Stimulated activated CD8-positive, alpha-beta memory T cell treated with anti-CD3 and anti-CD28 coated beads, Interleukin-4, amount 100 ng/mL, for 1 hour (primary cell): ENCODE measurements at places on chromosomes 6 and 20.

DNA sequence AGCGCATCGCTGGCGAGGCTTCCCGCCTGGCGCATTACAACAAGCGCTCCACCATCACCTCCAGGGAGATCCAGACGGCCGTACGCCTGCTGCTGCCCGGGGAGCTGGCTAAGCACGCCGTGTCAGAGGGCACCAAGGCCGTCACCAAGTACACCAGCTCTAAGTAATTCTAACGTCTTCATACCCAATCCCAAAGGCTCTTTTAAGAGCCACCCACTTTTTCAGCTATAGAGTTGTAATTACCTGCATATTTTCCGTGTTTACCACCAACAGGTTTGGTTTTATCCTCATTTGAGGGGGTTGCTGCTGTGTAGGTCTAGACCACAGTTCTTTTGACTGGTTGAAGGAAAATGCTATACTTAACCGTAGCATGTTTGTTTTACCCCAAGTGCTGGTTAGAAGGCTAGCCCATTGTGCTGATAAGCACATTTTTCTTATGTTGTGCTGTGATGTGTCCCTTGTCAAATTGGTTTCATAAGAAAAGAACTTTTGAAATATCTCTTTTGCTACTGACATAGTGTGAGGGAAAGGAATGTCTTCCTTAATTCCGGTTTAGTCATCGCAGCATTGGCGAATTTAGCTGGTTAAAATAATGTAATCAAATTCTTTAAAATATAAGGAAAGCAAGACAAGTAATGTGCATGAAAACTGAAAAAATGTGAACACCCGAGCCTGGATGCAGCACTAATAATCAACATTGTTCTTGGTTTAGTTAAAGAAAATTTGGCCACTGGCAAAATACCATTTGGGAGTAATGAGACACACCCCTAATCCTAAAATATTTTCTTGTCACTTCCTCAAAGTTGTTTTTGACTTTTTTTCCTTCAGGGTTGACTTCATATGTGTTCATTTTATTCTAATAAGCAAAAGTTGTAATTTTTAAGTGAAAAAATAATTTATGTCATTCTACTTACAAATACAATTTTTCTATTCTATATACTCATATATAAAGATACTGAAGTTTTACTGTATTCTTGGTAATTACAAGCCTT, 112.8 kb downstream of the HFE start:
- no peak for DNase-seq

DNA sequence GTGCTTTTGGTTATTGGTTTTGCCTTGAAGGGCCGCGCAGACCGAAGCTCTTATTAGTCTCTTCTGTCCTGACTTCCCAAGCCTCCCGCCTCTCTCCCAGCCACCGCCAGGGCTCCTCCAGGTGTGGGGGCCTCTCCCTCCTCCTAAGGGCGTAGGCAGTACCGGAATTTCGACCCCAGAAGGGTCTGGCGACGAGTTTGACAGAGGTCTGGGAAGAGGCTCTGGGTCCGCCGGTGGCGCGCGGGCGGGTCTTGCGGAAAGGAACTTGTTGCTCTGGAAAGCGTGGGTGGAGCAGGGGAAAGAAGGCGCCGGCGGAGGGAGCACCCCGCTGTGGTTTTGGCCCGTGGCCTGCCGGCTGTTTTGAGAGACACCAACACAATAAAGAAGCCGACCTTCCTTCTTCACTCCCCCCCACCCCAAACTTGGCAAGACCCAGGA, 1.8 kb downstream of the PCSK2 start:
- no peak for DNase-seq

DNA sequence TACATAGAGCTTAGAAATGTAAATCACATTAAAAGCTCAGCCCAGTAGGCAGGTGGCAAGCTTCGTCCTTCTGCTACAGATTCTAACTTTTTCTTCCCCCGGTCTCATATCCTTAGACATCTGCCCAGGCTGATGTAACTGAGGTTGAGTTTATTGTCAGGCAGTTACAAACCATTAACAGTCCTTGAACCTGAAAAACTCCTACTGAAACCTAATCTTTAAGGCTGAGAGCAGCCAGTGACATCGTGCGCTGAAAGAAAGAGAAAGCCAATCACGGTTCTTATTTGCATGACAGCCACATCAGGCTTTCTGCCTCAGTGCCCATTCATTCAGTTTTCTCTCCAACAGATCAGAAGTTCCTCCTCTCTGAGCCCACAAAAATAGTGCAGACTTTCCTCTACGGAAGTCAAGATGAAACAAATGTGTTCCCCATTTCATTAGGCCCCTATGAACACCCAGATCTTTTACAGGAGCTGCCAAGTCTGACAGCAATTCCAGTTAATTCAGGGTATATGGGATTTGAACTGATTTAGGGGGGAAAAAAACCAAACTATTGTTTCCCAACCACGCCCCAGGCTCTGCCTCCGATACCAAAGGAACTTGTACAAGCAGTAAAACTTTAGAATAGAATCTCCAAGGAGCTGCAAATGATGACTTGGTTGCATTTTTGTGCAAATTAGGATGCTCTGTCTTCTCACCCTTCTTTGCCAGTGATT, at the start of gene NHSL1:
Gene NHSL1 (minus strand): TSS at position 192 of the 716 bp plus-strand sequence. CDS start 204 bp downstream, outside the sequence.
- DNase-seq, result no peak

GRCh38 chr6:14912226-14912625, 333.6 kb upstream of the JARID2 start:
- DNase-seq, result no peak

- DNase-seq, result no peak
These were observed 168.0 kb downstream of the TAF4 start for GRCh38 chr20:61897401-61898295.

DNA sequence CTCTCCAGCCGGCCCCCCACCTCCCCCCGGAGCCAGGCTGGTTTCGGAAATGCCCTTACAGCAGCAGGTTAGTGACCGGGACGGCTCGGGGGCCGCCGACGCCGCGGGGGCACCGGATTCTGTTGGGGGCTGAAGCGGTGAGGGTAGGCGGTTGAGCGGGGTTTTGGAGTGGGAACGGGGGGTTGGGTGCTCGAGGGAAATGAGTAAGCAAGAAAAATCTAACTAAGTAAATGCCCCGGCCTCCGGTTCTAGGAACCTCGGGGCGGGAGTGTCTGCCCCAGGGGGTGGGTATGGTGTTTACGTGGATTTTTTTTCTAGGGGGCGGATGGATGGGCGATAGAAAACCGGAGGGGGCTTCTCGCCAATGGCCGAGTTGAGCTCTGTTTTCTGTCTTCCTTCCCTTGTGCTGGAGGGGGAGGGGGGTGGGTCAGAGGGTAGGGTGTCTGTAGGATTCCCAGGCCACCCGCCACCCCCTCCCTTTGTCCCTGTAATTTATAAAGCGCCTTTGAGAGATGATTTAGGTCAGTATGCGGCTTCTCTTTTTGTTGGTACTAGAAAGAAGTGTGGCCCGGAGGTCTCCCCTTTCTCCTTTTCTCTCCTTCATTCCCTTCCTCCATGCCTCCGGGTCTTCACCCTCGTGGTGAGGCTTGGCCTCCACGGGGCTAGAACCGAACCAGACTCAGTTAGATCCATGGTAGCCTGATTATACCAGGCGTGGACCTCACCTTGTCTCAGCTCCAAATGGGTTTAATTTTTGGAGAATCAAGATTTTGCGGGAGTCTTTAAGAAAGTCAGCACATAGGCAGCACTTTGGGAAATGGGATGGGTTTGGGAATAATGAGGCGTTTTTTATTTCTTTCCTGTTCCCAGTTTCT, 2.3 kb downstream of the E2F3 start:
- DNase-seq, result no peak

GRCh38 chr20:62832212-62832922, 15.5 kb downstream of the COL9A3 start:
- DNase-seq, result no peak

GRCh38 chr6:133645966-133646740, 242.8 kb upstream of the TCF21 start:
- DNase-seq, result no peak

DNA sequence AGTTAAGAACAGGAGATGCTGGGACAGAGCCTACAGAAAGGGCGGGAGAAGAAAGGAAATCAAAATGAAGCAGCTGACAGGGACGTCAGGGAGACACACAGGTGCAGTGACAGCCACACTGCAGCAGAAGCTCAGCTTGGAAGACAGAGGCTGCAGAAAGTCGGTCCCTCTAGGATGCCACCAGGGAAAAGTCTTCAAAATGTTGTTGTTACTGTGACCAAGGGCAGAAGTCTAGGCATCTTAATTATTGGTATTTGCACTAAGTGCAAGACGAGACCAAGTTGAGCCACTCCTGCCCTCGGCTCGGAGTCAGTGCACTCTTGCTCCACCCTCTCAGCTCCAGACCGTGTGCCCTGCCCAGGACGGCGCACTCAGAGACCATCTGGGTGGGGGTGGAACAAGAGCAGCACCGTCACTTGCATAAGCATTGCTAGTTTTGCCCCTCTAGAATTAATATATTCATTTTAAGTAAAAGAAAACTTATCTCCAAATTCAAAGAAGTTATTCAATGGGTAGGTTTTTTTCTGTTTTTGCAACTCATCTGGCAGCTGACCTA, 2.6 kb downstream of the PRR18 start:
- DNase-seq, result no peak

DNA sequence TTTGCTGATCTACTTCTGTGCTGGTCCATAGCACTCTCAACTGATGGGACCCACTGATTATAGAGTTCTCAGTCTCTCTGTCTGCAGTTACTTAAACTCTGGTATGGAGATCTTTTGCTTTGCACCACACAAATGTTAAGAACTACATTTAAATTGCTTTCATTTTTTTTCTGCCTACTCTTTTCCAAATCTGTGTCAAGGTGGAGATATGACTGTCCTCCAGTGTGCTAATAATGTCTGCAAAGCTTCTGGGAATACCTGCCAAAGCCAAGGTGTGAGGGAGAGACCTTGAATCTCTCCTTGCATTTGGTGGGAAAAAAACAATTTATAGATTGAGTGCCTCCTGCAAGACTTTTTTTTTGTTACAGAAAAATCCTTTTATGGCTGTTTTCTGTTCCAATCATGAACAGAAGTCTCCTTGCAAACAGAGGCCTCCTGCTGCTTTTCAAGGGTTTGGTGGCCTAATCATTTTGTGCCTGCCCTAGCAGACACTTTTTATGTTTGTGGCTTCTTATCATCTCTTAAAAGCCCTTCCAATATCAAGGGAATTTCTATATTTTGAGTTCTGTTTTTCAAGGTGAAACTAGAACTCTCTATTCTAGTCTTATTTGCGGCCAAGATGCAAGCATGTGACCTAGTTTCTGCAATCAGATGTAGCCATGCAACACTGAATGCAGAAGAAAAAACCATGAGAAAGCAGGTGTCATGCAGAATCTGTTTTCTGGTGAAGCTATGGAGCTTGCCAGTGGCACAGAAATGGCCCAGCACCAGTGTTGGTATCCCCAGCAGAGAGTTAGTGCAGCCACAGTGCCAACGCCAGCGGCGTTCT, 23.2 kb upstream of the AKIRIN2 start:
- DNase-seq, result no peak

DNA sequence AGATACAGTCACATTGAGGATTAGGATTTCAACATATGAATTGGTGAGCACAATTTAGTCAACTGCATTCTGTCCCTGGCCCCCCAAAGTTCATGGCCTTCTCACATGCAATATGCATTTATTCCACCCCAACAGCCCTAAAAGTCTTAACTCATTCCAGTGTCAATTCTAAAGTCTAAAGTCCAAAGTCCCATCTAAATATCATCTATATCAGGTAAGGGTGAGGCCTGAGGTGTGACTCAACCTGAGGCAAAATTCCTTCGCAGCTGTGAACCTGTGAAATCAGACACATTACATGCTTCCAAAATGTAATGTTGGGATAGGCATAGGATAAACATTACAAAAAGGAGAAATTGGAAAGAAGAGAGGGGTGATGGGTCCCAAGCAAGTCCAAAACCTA, 27.8 kb downstream of the CLIC5 start:
- no peak for DNase-seq

DNA sequence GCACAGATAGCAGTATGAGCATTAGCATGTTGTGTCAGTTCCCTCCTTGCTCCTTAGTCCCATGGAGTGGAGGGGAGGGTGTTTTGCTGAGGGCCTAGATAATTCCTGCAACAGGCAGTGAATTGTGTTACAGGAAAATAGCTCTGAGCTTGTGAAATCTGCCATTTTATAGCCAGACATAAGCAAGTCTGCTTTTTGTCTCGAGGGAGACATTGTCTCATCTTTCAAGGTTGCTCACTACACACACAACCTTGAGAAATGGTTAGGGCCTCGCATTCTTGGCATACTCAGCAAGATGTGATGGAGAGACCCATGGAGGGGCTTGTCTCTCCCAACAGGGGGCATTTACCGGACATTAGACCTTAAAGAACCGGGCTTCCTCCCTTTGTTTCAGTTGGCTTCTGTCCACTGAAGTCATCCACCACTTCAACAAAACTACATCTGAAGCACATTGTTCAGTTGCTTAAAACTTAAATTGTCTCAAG, 108.0 kb upstream of the FOXO3 start:
- DNase-seq, result no peak

DNA sequence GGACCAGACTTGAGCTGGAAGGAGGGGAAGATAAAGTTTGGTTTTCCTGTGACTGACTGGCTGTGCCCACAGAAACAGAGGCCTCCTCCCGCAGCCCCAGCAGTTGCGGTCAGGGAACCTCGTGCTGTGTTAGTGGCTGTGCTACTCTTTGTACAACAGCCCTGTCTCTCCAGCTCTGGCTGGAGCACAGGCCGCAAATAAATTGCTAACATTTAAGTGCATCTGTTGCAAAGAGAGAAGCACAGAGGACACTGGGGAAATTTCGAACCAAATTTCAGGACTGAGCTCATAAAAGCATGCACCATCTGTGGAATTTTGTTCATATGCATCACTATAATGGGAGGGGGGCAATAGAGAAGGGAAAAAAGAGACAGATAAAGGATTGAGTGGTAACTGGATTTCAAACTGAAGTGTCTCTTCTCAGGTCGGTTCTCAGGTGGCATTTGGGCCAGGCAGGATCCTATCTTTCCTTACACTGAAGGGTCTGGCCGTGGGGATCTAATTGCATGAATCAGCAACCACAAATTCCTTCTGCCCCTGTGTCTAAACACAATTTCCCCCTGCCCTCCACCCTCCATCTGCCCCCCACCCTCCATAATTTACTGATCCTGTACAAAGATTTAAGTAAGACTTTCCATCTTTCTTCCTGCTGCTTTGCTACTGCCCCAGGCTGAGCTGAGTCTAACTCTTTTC, 88.9 kb upstream of the ATXN1 start:
- no peak for DNase-seq

GRCh38 chr20:58459058-58459750, 56.0 kb downstream of the APCDD1L start:
- no peak for DNase-seq

DNA sequence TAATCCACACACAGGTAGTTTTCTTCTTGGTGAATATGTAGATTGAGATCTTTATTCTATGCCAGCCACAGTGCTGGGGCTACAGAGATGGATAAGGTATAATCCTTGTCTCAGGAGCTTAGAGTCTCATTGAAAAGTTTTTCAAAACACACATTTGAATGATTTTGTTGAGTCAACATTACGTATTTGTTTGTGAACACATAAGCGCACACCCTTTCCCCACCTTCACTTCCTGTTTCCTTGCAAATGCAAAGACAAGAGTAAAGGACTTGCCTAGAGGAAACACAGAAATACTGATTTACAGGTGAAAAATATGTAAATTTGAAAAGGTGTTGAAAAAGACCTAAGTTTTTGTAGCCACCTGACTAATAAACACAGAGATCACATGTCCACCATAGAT, 27.8 kb downstream of the VAPB start:
- no peak for DNase-seq

DNA sequence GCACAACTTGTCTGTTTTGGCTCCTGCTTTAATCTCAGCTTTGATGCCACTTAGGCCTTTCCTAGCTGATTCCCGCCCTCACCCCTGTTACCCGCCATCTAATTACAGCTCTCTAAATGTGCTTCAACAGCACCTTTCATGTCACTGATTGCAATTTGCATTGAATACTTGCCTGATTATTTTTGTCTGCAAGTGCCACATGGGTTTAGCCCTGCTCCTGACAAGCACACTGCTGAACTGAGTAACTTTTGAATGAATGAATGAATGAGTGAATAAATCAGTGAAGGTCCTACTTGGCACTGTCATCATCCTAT, 591 bp upstream of the DCBLD1 start:
- no peak for DNase-seq
